Gastroesophageal sphincter (tissue), 4 donors: ENCODE measurements at places on chromosomes 3 and 15. TPM values are rescaled to one million over a fixed set of nuclear protein-coding genes. Genes with fewer than 3 reads are reported as not detected.

Gene STRIT1
- total RNA-seq = not detected

Gene GPR149
- total RNA-seq = not detected

DNA sequence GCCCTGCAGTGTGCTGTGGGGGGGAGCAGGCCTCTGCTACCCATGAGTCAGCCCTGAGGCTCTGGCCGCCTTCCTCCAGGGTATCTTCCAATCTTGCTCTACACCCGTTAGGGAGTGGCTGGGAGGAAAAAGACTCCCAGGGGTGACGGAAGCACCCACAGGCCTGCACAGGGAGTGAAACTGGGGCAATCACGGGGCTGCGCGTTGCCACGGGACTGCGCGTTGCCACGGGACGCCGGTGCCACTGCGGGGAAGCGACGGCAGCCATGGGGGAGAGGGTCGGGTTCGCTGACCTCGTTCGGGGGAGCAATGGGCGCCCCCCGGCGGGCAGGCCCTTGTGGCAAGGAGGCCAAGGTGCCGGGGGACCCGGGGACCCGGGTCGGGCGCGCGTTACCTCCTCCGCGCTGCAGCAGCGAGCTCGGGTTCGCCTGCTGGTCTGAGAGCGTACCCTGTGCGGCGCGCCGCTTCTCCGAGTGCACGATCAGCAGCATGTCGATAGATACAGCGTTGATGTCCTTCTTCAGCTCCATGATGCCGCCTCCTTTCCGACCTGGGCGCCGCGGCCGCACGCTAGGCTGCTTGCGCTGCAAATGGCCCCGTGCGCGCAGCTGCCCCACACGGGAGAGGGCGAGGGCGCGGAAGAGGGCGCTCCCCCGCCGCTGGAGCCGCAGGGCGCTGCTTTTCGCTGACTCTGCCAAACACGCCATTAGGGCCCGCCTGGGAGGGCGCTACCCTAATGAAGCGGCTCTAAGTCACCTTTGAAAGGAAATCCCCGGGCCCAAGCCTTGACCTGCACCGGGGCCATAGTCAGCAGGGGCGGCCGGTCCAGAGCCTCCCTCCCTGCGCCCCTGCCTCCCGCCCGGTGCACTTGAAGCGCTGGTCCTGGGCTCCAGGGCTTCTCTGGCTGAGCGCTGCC, at the start of gene KY:
Gene KY (minus strand): TSS at position 592 of the 916 bp plus-strand sequence. CDS start 62 bp downstream, at position 530.
- ATAC-seq = peak; percentile 69

- ATAC-seq = no peak
Observed at GRCh38 chr3:140536926-140537726, 140.7 kb upstream of the TRIM42 start.

- ATAC-seq = no peak
Observed at GRCh38 chr15:98938105-98938417, 69.5 kb downstream of the PGPEP1L start.
